ENCODE measurements at places on chromosomes 7 and 10.

GRCh38 chr10:26681076-26681475 is 16.4 kb upstream of the PDSS1 start:
- no peak for DNase-seq

GRCh38 chr7:87225696-87226095 is 6.2 kb upstream of the TMEM243 start:
- DNase-seq = no peak

GRCh38 chr7:27636326-27637006 is 26.2 kb downstream of the HIBADH start:
- peak; percentile 93 for DNase-seq

GRCh38 chr7:8515640-8516185 is 82.3 kb downstream of the NXPH1 start:
- no peak for DNase-seq

DNA sequence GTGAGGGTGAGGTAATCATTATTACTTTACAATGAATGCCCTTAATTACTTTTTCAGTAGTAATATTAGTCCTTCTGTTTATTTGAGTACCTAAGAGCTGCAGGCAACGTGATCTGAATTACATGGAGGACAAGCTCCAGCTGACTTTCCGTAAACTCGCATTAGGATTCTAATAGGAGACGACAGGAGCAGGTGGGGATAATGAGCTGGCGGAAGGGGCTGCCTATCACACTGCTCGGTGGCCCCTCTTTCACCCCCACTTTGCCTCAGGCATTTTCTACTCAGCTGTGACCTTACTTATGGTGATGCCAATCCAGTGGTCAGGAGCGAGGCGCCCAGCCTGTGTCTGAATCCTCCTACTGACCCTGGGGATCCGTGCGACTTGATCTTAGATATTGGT is at the start of gene C7orf33:
Gene C7orf33, plus strand, starts transcription at position 296 of the 400 bp plus-strand sequence. CDS start 160 bp downstream, outside the sequence.
- peak; percentile 85 for DNase-seq

DNA sequence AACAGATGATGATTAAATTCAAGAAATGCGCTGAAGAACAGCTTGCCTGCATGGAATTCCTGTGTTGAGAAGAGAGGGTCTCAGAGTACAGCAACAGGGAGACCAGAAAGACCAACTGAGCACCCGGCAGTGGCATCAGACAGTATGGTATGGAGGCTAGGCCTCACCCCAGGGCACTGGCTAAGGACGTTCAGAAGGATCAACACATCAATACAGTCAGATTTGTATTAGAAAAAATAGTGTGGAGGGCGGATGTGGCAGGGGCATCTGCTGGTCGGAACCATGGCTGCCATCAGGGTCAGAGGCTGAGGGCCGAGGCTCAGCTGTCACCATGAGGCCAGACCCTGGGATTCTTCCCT is 142.1 kb downstream of the ADARB2 start:
- no peak for DNase-seq

DNA sequence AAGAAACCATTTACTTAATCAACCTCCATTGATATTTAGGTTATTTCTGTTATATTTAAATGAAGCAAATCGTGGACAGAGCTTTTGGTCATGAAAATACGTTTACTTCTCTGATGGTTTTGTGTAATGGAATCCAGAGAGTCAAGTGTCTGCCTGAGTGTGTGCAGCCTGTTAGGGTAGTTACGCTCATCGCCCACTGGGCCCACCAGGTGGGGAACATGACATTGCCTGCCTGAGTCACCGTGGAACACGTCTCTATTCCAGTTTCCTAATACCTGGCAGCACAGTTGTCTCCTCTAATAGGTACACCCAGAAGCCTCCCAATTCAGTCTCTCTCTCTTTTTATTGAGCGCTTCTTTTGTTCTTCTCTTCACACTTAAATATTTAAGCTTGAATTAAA is 91.0 kb downstream of the ADCY1 start:
- DNase-seq = no peak

GRCh38 chr7:129417073-129417472 is 17.2 kb upstream of the STRIP2 start:
- no peak for DNase-seq

DNA sequence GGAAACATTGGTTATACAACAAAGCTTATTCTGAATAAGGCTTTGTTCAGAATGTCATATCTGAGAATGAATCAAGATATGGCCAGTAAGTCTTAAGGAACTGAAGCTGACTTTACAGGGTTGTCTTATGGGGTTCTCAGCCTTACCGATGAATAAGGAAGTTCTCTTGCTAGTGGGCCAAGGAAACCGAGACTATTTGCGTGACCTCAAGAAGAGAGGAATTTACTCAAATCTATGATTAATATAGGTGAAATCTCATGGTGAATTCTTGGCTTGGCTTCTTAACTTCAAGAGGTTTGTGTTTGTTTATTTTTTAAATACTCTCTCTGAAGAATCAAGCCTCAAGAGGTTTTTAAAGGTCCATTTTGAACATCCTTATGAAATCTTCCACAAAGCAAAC is 4.7 kb upstream of the MRLN start:
- DNase-seq = no peak

DNA sequence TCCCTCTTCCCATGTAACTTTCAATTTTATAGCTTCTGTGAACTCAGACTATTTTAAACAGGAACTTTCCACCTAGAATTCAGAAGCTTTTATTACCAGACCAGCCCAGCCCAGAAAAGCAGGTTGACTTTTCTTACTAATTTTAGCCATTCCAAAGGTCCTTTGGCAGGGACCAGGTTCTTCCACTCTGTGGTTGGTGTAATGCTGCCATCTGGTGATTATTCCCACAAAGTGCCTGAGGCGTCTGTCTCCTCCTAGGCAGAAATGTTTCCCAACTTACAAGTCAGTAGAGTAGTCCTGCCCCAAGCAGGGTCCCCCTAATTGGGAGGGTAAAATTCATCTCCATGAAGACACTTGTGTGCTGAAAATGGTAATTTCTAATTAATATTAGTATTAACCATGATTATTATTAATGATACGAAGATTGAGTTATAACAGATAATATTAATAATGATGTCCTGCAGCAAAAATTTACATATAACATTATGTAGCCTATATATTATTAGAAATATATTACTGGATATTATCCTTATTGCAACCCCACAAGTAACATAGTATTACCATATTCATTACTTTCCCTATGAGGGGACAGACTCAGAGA is 53.0 kb upstream of the PPP1R17 start:
- peak; percentile 82 for DNase-seq

DNA sequence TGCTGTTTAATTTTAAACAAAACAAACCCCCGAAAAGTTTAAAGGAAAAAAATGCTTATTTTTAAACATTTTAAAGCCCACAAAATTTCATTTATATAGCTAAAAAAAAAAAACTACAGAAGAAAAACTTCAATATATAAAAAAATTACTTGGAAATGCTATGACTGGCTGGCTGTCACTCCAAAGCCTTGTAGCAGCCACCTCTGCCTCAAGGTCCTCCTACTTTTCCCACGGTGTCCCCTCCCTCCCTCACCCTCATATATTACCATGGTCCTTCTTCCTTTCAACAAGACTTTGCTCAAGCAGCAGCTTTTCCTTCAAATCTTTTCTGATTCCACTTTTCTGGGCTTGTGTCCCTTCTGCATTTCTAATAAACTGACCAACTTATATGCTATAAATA is 122.0 kb downstream of the TPK1 start:
- DNase-seq = no peak

DNA sequence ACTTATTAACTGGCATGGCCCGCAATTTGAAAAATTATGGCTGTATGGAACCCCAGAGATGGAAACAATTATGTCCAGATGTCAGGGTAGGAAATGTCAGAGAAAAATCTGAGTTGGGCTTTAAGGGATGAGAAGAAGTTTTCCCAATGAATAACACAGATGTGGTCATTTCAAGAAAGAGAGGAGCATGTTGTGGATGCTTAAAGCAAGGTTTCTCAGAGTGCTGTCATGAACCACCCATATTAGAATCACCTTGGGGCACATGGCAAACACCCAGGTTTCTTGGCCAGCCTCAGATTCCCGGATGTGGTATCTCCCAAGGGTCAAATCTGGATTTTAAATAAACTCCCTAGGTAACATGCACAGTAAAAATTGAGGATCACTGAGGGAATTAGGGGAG is 43.6 kb downstream of the LAMB4 start:
- DNase-seq = no peak

DNA sequence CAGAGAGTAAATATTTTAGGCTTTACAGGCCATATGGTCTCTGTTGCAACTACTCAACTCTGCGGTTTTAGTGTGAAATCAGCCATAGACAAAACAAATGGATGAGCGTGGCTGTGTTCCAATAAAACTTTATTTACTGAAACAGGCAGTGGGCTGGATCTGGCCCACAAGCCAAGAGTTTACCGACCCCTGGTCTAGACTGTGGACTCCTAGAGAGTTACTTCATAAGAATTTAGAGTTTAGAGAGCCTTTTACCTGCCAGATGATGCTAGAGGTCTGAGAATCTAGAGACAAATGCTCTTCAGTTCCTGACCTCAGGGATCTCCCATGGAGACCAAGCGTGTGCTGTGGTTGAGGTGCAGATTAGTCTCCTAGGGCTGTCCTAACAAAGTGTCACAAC is 174.8 kb downstream of the PTEN start:
- DNase-seq = peak; percentile 67

- no peak for DNase-seq
These were observed 61.0 kb downstream of the TRUB1 start for GRCh38 chr10:114998993-114999392.

DNA sequence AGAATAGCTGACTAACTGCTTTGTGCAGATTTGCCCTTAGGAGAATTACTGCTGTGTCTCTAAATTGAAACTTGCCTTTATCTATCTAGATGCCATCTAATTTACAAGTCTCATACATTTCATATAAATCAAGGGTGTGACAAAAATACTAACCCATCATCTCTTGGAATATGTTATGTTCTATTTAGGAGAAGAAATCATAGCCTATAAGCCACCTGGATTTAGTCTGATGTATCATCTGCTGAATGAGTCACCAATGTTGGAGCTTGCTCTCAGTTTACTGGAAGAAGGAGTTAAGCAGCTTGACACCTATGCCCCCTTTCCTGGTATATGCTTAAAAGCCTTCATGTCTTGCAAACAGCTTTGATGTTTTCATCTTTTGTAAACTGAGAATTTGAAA is 43.5 kb downstream of the NUP205 start:
- no peak for DNase-seq

GRCh38 chr10:130499541-130499940 is 363.4 kb downstream of the GLRX3 start:
- DNase-seq = no peak

GRCh38 chr10:87508837-87509236 is 4.1 kb downstream of the MINPP1 start:
- DNase-seq = no peak

GRCh38 chr10:25933653-25934608 is at the start of gene MYO3A:
MYO3A (plus strand) TSS chr10:25934229; CDS start chr10:25952111, 17,882 bp downstream.
- DNase-seq = peak; percentile 79

DNA sequence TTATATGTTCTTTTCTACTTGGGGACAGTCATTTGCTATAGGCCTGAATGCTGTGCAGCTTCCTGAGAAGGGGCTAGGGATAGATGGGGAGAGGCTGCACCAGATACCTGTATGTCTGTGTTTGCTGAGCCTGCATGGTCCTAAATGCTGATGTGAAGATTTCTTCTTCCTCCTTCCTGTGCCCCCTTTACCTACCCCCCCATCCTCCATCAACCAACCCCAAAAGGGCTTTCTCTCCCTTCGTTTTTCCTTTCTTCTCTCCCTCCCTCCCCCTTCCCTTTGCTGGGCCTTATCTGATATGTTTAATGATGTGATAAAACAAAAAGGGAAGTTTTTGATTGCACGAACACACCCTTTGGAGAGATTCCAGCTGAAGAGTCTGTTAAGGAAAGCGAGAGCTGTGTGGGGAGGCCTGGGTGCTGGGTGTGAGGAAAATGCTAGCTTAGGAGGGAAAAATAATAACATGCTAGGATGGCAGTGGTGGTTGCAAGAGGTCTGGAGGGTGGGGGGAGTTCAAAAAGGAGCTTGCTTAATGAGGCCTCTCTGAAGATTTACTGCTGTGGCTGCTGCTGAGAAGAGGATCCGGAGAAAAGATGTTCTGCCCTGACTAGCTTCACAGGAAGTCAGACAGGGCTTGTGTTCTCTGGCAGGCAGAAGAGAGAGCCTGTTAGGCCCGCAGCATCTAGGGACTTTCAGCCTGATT is 101.8 kb downstream of the SAMD9 start:
- DNase-seq = no peak

DNA sequence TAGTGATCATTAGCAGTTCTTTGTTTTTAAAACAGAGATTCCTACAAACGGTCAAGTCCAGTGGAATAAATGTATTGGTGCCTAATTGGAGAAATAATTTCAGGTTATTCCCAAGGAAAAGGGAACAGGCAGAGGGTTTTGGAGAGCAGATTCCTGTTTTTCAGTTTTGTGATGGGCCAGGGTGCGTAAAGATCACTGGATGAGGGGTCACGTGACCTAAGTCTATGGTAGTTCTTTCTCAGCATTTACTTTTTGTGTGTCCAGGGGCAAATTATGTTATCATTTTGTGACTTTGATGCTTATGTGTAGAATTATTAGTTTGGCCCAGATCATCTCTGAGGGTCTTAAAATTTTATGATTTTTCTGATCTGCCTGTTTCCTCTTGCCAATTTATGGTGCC is 15.2 kb downstream of the CHN2 start:
- no peak for DNase-seq

DNA sequence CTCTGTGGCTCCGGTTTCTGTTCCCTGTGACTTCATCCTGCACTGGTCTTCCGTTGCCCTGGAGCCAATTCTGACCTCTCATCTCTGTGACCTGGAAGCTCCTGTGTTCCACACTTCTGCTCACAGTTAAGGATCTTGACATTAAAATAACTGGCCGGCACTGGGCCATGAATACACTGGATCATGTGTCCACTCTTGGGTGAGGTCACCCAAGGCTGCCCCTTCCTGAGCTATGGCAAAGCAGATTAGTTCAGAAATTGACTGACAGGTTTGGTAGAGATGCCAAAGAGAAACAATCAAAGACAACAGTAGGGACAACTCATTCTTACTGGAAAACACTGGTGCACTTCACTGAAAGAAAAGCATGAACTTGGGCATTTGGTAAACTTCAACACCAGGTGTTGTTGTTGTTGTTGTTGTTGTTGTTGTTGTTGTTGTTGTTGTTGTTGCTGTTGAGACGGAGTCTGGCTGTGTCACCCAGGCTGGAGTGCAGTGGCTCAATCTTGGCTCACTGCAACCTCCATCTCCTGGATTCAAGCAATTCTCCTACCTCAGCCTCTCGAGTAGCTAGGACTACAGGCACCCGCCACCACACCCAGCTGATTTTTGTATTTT is 36.7 kb upstream of the GRID1 start:
- no peak for DNase-seq

DNA sequence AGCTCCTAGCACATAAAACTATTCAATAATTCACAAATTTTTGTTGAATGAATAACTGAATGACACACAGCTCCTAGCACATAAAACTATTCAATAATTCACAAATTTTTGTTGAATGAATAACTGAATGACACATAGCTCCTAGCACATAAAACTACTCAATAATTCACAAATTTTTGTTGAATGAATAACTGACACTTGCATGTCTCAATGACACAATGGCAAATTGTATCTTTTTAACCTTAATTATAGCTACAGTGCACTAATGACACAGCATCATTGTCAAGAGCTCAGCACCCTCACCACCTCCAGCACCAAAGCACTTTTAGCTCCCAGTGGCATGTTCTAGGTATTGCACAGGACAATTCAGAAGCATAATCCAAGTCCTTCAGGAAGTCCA is 131.6 kb downstream of the PDE1C start:
- no peak for DNase-seq
